DMS153 (cell line): ENCODE measurements at places on chromosomes 3 and 15.

DNA sequence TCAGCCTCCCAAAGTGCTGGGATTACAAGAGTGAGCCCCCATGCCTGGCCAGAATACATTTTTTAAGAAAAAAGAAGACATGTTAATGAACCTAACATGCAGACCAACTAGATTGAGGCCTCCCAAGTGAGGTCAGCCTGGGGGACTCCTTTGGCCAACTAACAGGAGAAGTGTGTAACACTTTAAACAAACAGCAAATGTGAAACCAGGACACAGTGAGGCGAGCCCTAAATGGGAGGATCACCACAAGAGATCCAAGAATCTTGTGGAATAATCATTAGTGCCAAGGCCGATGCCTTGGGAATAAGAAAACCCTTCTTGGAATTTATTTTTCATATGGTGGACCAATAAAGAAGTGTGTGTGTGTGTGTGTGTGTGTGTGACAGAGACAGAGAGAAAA, 73.9 kb downstream of the ATP10A start:
- DNase-seq = no peak

DNA sequence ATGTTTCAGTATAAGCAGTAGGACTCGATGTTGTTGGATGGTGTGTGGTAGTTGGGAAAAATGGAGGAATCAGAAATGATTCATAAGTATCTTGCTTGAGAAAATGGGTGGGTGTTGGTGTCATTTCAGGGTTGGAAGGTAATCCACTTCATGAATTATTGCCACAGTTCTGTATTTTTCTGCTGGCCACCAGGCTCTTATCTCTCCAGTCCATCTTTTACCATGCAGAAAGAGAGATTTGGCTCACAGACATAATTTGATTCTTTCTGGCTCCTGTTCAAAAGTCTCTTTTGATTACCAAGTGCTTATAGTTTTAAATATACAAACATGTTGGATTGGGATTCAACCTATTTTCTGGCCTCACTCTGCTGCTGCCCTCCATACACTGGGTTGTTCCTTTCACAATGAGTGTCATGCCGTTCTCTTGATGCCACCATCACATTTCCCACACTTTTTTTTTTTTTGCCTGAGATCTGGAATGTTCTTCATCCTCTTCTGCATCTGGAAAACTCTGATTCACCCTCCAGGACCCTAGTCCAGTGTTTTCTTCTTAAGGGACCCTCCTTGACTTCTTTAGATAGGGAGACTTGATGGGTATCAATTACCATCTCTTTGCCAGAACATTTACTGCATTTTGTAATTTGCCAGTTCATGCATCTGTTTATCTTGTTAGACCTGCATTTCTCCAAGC, 69.4 kb upstream of the GAP43 start:
- no peak for DNase-seq

DNA sequence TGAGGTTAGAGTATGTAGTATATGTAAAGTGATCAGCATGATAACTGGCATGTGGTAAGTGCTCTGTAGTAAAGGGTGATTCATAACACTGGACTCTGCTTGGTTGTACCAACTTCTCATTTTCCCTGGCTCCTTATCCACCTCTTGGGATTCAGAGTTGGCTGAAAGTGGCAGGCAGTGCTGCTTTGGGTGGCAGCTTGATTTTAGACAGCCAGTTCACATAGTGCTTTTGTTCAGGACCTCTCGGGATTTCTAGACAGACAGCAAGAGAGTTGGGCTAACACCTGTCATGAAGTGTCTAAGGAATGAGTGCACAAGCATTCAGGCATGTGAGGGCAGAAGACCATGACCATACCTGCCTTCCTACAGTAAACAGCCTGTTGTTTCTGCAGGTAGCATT, 69.0 kb downstream of the RBM6 start:
- DNase-seq = no peak

- no peak for DNase-seq
These were observed 149.4 kb upstream of the WNT5A start for GRCh38 chr3:55636300-55637195.

DNA sequence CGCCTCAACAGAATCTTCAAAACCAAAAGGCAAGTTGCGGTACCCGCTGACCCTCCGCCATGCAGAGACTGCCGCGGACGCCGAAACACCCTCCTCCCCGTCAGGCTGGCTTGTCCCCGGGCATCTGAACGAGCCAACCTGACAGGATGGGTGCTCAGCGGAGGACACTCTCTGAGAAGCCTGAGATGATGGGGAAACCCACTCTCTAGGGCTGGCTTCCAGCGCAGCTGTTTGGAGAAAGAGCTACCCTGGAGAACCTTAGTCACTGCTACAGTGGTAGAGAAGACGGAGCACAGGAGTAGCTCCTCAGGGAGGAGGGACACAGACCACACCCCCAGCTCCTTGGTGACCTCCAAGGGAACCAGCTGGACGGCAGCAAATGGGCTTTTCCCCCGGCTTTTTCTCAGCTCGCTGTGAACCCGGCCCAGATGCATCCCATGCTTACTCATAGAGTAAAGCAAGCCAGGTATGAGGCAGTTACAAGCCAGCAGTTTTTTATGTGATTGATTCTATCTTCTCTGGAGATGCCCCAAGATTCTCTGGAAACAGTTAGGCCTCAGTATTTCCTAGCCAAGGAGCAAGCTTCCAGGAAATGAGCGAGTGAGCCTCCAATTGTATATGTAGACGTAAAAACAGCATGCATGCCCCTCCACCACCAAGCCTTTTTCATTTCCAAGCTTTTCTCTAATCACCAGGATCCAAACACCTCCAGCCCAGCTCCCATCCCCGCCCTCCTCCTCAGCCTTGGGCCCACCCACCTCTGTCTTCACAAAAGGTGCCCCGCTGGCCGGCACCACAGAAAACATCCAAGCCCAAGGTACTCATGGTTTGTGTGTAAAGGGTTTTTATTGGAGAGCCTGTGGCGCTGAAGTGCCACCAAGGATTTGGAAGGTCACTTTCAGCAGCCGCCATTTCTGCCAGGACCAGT, 38.7 kb downstream of the FAM174B start:
- DNase-seq = no peak

DNA sequence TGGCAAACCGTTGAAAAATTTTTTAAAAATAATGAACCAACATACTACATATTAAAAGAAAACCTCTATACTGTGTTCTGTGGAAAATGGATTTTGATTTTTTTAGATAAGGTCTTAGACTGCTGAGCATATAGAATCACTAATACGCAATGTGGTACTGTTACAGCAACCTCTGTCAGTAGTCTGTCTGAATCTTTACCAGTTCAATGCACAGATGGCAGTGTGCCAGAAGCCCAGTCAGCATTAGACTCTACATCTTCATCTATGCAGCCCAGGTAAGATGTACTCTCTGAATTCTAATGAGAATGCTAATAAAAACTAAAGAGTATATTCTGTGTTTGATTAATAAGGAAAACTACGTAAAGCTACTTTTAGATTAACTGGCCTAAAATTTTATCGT, 31.3 kb upstream of the FAH start:
- DNase-seq = no peak

- DNase-seq = no peak
These were observed 12.2 kb upstream of the IQCF5 start for GRCh38 chr3:51887620-51888019.

DNA sequence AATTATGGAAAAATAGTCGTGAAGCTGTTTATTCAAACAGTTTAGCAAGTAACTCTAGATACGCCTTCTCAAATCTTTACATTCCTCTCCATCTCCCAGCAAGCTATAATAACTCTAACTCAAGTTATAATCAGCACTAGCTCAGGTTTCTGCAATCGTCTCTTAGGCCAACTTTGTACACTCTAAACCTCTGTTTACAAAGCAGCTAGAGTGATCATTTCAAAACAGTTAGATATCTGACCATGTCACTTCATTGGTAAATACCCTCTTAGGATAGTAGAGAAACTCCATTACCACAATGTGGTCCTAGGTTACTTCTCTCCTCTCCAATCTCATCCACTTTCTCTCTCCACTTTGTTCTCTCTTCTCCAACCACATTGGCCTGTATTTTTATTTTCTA, 31.2 kb downstream of the PLOD2 start:
- no peak for DNase-seq

DNA sequence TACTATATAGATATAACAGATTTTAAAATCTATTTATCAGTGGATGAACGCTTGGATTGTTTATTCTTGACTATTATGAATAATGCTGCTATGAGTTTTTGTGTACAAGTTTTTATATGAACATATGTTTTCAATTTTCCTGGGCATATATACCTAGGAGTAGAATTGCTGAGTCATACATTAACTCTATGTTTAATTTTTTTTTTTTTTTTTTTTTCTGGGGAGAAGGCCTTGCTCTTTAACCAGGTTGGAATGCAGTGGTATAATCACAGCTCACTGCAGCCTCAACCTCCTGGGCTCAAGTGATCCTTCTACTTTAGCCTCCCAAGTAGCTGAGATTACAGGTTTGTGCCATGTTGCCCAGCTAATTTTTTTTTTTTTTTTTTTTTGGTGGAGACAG, 9.1 kb downstream of the CIDEC start:
- no peak for DNase-seq

GRCh38 chr15:58564981-58565380, 133.2 kb downstream of the LIPC start:
- DNase-seq = no peak

- DNase-seq = no peak
These were observed at the start of gene TNK2 for GRCh38 chr3:195907934-195908693. TSS of gene TNK2 (minus strand) at chr3:195908551. CDS start at chr3:195888588, 19,963 bp downstream.

- DNase-seq = no peak
These were observed 418.8 kb upstream of the PROK2 start for GRCh38 chr3:72203613-72204349.

DNA sequence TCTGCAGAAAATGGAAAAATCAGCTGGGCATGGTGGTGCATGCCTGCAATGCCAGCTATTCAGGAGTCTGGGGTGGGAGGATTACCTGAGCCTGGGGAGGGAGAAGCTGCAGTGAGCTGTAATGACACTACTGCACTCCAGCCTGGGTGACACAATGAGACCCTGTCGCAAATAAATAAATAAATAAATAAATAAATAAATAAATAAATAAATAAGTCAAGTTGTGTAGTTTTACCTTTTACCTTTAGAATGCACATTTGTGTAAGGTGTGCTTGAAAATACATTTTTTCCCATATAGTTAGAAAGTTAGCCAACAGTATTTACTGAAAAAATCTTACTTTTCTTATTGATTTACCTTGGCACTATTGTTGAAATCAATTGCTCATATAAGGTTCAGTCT, 515.6 kb downstream of the NAALADL2 start:
- no peak for DNase-seq

DNA sequence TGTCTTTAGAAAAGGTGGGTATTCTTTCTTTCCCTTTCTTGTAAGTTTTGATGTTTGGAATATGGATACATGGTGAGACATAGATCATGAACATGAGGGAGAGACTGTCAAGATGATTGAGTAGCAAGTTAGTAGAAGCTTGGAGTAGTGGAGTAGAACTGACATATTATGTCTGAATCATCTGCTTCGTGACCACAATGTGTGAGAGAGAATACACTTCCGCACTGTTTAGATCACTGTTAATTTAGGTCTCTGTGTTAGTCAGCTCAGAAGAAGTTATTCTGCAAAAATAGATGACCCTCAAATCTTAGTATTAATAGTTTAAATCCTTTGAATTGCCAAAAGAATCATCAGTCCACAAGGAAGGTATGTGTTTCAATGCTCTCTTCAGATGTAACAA, 151.0 kb downstream of the OXSM start:
- DNase-seq = no peak

DNA sequence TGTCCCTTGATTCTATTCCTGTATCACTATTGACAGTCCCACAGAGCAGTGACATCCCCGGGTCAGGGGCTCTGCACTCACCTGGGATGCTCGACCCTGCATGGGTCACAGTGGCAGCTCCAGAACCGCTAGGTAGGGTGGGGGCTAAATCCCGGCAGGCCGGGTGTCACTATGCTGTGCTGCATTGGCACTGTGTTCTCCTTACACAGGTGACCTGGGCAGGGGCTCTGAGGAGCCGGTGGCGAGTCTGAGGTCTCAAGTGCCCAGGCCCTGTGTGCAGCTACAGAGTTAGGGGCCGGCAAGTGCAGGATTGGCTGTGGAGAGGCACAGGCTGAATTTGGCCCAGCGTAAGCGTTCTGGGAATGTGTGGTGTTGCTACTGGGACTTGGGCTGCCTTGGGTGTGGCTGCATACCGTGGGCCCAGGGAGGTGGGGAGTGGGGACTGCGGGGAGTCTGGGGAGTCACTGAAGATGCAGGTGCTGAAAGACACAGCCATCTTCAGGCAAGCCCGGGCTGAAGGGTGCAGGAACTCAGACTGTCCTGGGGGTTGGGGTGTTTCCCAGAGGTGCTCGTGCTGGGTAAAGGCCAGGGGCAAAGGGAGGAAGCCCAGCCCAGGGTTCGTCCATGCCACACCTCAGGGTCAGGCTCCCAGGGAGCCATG, 102.6 kb upstream of the PRR20G start:
- DNase-seq = no peak

DNA sequence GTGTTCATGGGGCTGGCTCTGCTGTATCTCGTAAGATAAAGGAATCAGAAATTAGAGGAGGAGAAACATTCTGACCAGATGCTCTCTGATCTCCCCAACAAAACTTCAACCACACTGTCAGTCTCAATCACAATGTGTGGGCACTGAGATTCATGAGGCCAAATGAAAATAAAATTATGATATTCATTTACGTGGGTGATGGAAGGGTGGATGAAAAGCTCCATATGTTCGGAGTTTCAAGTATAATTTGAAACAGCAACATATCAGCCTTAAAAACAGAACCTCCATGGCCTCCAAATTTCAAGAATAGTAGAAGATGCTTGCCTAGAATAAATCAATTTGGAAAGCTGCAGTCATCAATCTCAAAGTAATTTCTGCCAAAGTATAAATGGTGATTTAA, 363.7 kb downstream of the MAGI1 start:
- no peak for DNase-seq

GRCh38 chr15:94736236-94736635, 504.9 kb downstream of the MCTP2 start:
- no peak for DNase-seq

DNA sequence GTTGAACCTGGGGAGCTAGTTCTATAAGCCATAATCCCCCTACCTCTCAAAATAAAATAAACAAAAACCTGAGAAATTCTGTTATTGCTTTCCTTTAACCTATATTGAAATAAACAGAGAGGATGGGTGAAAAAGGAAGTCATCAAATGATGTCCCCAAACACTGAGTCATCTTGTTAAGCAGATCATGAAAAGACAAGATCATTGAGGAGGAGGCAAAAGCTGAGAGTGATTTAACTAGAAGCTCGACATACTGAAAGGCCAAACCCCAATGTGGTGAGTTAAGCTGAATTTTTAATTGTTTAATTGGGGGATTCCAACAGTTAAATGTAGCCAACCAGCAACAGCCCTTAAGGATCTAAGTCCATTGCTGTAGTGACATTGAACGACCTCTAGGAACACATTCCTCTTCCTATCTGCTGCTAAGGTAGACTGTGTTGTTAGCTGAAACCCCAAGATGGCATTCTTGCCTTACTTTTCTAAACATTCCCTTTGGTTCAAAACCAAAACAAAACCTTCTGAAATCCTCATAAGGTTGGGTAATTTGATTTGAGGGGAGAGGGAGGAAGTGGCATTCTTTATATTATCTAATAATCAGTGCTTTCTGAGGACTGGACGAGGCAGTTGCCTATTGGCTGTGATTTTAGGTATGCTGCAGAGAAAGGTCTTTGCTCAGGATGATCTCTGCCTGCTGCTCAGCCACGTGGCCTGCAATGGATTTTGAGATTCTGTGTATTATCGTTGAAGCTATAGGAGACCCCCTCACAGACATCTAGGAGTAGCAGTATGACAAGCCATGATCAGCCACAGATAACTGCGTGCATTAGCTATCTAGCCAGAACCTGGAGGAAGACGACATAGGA, 62.7 kb upstream of the BNIP2 start:
- no peak for DNase-seq
